ENCODE measurements at places on chromosomes 12 and 14. TPM values are rescaled to one million over a fixed set of nuclear protein-coding genes. Genes with fewer than 3 reads are reported as not detected.
A peak's percentile ranks its signal among the peaks of the same experiment; 100 is the strongest.

DNA sequence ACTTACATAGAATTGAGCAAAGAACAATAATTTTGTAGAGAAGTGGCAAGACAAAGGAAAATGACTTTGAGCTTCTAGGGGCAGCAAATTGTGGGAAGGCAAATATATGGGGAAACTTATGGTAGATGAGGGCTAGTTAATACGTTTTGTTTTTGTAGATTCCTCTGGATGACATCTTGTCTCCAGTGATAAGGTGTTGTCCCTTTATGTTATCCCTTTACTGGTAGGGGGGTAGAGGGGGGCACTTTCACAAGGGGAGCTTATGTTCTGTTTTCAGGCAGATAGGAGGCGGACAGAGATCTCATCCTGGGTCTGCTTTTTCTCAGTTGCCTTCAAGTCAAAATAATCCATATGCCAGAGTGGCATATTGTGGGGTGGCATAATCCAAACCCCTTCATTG is 106.5 kb upstream of the AMIGO2 start:
- no peak for DNase-seq

DNA sequence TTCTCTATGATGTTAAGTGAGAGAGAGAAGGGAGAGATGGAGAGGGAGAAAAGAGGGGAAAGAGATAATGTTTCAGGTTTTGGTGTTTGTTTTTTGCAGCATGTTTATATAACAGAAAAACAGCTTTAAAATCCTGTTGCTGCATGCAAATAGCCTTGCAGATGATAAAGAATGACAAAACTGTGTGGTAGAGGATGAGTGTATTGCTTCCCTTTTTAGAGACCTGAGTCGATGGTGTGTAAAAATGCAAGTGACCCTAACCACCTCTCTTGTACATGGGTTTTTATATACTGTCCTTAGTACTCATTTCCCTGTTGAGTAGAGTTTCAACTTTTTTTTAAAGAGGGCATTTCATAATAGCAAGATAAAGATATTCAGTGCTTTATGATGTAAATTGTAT is 249.1 kb downstream of the AKAP6 start:
- no peak for DNase-seq

DNA sequence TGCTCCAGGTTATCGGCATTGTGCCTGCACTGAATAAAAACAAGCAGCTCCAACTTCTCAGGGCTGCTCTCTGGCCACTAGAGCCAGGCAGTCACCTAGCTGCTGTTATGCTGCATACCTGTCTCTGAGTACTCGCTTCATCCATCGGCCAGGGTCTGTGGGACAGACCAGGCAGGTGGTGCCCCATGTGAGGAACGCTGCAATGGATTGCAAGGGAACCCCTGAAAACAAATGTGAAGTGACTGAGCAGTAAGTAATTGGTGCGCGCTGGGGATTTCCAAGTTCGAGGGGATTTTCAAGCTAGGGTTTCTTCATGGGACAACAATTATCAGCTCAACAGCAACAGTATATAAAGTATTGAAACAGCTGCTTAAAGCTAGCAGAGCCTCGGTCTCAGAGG is 965.3 kb downstream of the AACS start:
- DNase-seq = no peak

- peak; percentile 77 for DNase-seq
Observed at GRCh38 chr12:53989227-53990113, 4.5 kb downstream of the HOXC10 start.

Gene NINJ2
- total RNA-seq = 4.8 TPM

Gene DCTN2
- total RNA-seq = 80.9 TPM

DNA sequence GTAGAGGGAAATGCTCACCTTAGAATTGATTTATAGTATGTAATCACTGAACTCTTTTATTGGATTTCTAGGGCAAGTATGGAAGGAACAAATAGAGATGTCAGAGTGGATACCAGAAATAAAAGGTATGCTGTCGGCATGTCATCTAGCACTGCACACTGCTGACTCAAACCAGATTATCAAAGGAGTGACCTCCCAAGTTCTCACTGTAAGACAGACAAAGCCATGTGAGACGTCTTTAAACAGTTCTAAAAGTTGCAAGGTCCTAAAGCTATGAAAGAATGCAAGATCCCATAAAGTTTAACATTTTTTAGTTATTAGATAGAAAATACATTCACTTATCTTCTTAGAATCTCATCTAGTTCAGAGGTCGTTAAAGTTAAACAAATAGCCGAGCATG is 70.0 kb upstream of the CPM start:
- no peak for DNase-seq

Gene GLI1
- 1.2 TPM for total RNA-seq
